ENCODE measurements at places on chromosomes 16 and 17. TPM values are rescaled to one million over a fixed set of nuclear protein-coding genes. Genes with fewer than 3 reads are reported as not detected.

DNA sequence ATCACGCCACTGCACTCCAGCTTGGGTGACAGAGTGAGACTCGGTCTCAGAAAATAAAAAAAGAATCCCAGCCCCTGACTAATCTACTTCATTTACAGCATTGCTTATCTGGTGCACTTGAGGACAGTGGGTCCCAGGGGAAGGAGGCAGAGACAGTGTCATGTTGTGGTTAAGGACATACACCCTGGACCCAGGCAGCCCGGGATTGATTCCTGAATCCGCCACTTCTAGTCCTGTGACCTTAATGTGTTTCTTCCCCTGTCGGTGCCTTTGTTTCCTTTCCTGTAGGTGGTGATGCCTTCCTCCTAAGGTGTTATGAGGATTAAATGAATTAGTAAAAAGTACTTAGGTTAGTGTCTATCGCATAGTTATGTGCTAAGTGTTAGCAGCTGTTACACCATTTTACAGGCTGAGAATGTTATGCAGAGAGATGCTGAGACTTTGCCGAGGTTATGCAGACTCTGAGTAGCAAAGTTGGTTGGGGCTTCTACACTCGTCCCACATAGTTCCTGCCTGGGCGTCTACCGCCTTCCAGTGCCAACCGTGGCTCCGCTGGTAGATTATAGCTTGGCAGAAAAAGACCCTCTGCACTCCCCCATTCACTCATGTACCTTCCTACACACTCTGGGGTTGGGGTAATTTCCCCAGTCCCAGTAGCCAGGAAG lies 74.8 kb downstream of the RAB11FIP4 start:
- no peaks in the 10 kb centered on the region for H3K36me3 ChIP-seq
- H3K27ac ChIP-seq = no peak overlapping the region
- no peak for DNase-seq
- H3K4me3 ChIP-seq = no peak overlapping the region
- no peaks in the 10 kb centered on the region for H3K27me3 ChIP-seq
- no peaks in the 10 kb centered on the region for H3K4me1 ChIP-seq

DNA sequence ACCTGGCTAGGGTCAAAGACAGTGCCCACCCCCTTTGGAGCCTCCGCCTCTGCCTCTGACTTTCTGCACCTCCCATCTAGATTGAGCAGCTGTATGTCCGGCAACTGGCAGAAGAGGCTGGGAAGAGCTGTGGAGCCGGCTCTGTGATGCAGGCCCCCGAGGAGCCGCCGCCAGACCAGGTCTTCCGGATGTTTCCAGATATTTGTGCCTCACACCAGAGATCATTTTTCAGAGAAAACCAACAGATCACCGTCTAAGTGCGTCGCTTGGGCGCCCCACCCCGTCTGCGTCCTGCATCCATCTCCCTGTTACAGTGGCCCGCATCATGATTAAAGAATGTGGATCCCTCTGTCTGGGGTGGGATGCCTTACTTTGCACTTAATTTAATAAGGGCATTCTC lies 22.1 kb downstream of the IRF8 start:
- H3K36me3 ChIP-seq = no peaks in the 10 kb centered on the region
- no peaks in the 10 kb centered on the region for H3K4me1 ChIP-seq
- DNase-seq = no peak

DNA sequence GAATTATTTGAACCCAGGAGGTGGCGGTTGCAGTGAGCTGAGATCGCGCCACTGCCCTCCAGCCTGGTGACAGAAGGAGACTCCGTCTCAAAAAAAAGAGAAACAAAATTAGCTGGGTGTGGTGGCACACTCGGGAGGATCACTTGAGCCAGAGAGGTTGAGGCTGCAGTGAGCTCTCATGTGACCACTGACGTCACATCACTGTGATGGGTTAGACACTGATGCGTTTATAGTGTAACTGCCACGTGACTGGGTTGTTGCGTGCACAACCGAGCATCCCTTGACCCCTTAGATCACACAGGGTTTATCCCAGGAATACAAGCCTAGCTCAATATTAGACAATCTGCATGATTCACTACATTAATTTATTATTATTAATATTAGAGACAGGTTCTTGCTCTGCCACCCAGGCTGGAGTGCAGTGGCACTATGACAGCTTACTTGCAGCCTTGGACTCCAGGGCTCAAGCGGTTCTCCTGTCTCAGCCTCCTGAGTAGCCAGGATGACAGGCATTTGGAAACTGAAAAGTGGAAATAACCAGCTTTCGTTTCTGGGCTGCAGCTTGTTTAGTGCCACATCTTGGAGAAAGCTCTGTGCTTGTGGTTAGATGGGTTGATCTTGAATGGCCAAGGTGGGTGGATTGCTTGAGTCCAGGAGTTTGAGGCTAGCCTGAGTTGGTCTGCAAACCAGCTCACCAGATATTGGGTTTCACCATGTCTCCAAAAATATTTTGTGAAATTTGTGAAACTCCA lies 26.4 kb upstream of the ABR start:
- no peaks in the 10 kb centered on the region for H3K4me1 ChIP-seq
- H3K36me3 ChIP-seq = no peaks in the 10 kb centered on the region
- no peaks in the 10 kb centered on the region for H3K27me3 ChIP-seq
- no peak overlapping the region for H3K27ac ChIP-seq
- DNase-seq = no peak

- peaks cover 16% of the 10 kb centered on the region for H3K4me1 ChIP-seq
- peak overlapping the region; percentile 87 for H3K27ac ChIP-seq
- H3K27me3 ChIP-seq = no peaks in the 10 kb centered on the region
- H3K4me3 ChIP-seq = no peak overlapping the region
These were observed 57.1 kb downstream of the SPECC1 start for GRCh38 chr17:20066253-20066652.

- DNase-seq = no peak
- no peaks in the 10 kb centered on the region for H3K4me1 ChIP-seq
- H3K27me3 ChIP-seq = no peaks in the 10 kb centered on the region
- no peaks in the 10 kb centered on the region for H3K36me3 ChIP-seq
These were observed 34.4 kb downstream of the CMIP start for GRCh38 chr16:81478876-81479511.

DNA sequence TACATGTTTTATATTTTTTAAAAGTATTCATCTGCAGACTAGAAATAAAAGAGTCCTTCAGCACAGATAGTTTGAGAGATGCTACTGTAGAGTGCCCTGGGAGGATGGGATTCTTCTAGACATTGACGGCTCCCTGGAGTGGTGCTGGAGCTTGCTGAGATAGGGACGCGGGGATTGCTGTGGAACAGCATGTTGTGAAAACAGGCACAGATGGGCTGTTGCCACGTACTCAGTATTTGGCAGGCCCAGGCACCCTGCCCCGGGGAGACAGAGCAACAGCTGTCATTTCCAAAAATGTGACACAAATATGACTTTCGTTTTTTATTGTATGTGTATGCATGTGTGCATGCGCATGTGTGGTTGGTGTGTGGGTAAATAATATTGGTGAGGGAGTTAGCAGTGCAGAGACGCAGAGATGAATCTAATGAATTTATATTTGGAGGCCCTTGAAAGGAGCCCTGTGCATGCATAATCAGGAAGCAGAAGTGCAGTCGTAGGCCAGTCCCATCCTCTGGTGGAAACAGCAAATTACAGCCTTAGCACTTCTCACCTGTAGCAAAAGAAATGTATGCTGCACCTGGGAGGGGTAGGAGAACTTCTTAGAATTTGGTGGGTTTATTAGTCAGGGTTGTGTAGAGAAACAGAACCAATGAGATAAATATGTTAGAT lies 6.2 kb upstream of the ABCA8 start:
- no peaks in the 10 kb centered on the region for H3K4me1 ChIP-seq
- no peaks in the 10 kb centered on the region for H3K36me3 ChIP-seq
- H3K27me3 ChIP-seq = no peaks in the 10 kb centered on the region
- H3K27ac ChIP-seq = no peak overlapping the region
- H3K4me3 ChIP-seq = no peak overlapping the region

GRCh38 chr17:3594051-3594800 lies 15.0 kb downstream of the TRPV1 start:
- DNase-seq = no peak
- H3K4me1 ChIP-seq = no peaks in the 10 kb centered on the region
- no peaks in the 10 kb centered on the region for H3K36me3 ChIP-seq
- no peak overlapping the region for H3K27ac ChIP-seq
- H3K27me3 ChIP-seq = no peaks in the 10 kb centered on the region
- H3K4me3 ChIP-seq = no peak overlapping the region

GRCh38 chr17:41647940-41648410 lies 23.6 kb upstream of the KRT17 start:
- no peaks in the 10 kb centered on the region for H3K36me3 ChIP-seq
- DNase-seq = peak; percentile 88
- peak overlapping the region; percentile 30 for H3K4me3 ChIP-seq
- H3K4me1 ChIP-seq = no peaks in the 10 kb centered on the region

GRCh38 chr16:89565506-89566372 lies 5.3 kb downstream of the RPL13 start:
- no peak for DNase-seq
- no peak overlapping the region for H3K27ac ChIP-seq
- no peaks in the 10 kb centered on the region for H3K4me1 ChIP-seq

- no peaks in the 10 kb centered on the region for H3K27me3 ChIP-seq
- no peak overlapping the region for H3K27ac ChIP-seq
- H3K36me3 ChIP-seq = no peaks in the 10 kb centered on the region
These were observed 489.8 kb downstream of the NPIPA7 start for GRCh38 chr16:16868727-16869126.

GRCh38 chr16:53224951-53225533 lies 170.3 kb downstream of the CHD9 start:
- no peak overlapping the region for H3K4me3 ChIP-seq
- no peak overlapping the region for H3K27ac ChIP-seq
- no peaks in the 10 kb centered on the region for H3K36me3 ChIP-seq
- no peaks in the 10 kb centered on the region for H3K27me3 ChIP-seq
- no peak for DNase-seq
- H3K4me1 ChIP-seq = no peaks in the 10 kb centered on the region

KLHL36 gene
- 49.4 TPM for total RNA-seq

DNA sequence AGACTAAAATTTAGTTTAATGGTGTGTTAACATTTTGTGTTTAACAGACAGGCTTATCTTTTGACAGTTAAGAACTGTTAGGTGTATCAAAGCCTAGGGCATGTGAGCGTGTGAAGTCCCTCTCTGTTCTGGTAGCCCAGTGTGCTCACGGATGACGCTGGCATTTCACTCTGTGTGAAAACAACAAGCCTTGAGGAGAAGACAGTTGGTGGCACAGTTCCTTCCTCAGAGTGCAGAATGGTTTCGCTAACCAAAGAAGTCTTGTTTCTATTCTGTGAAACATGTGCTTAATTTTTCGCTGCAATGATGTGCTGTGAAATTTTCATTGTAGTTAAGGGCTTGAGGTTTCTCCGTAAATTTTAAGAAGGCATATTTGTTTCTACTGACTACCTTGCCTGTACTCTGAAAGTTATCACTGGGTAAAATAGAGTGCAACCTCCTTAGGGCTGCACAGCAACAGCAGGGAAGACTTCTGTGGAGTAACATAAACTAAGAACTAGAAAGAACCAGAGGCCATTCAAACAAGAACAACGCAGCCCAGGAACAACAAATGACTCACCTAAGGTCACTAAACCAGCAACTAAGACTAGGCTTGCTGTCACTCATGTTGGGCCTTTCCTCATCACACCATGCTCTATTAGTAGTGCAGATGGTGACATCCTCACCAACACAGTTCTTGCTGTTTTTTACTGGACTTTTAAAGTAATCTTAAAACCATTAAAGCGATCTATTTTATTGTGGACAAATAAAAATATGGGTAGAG lies 33.4 kb downstream of the BRD7 start:
- no peak overlapping the region for H3K4me3 ChIP-seq
- H3K36me3 ChIP-seq = no peaks in the 10 kb centered on the region
- no peak overlapping the region for H3K27ac ChIP-seq
- no peaks in the 10 kb centered on the region for H3K4me1 ChIP-seq

TSPOAP1 gene
- total RNA-seq = 40.2 TPM

DNA sequence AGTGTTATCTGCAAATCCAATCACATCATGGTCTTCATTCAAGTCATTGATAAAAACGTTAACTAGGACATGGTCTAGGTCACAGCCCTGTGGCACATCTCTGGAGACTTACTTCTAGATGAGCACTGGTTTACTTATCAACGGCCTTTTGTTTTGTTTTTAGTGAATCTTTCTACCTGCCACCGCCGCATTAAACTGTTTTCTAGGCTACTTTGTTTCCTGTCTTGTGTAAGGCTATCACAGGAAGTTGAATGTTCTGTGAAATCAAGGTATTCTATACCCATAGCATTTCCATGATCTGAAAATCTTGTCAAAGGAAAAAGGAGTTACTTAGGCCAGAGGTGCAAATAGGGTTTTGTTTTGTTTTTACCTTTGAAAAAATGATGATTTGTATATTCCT lies 26.9 kb downstream of the SOCS3 start:
- no peaks in the 10 kb centered on the region for H3K36me3 ChIP-seq
- no peaks in the 10 kb centered on the region for H3K4me1 ChIP-seq
- DNase-seq = no peak
- no peak overlapping the region for H3K4me3 ChIP-seq
- no peaks in the 10 kb centered on the region for H3K27me3 ChIP-seq
- H3K27ac ChIP-seq = no peak overlapping the region

ABCA6 gene
- total RNA-seq = 49.9 TPM

DNA sequence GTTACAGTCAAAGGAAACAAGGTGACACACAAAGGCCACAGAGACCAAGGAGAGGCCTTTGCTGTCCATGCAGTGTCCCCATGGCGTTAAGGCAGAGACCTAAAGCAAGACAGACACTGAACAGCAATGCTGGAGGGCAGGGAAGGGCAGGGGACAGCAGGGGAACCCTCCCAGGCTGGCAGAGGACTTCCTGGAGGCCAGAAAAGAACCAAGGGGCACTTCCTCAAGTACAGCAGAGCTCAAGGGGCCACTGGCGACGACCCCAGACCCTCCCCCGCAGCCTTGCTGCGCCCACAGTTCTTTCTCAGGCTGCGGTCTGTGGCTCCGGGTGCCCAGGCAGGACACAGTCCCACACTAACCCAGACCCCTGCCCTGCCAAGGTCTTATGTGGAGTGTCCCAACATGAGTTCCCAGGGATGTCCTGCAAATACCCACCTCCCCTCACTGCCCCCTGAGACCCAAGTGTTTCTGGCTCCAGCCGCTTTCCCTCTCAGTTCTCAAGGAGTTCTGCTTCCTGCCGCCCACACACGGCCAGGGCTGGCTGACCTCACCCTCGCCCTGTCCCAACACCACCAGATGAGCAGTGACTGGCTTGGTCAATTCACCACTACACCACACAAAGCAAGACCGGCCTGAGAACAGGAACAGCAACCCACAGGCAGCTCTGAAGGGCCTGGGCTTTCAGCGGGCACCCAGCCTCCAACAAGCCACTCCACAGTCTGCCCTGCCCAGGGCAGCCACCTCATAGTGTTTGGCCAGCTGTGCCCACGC lies 4.2 kb downstream of the CLCN7 start:
- DNase-seq = no peak
- H3K4me3 ChIP-seq = no peak overlapping the region
- no peaks in the 10 kb centered on the region for H3K36me3 ChIP-seq
- H3K27ac ChIP-seq = no peak overlapping the region
- no peaks in the 10 kb centered on the region for H3K27me3 ChIP-seq

DNA sequence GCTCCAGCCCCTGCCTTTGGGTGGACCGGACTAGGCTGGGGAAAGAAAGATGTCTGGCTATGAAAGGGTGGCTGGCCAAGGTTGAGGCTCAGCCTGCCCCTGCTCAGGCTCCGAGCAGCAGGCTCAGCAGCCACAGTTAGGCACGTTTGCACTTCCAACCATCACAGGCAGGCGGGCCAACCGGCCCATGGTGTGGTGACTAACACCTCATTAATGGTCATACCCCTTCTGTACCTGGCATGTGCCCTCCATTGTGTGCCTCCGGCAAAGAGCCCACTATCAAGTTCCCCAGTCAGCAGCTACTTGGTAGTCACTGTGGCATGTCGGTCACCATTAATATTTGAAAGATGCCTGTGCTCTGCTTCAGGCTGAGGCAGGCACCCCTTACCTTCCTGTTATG lies 6.7 kb downstream of the TBC1D24 start:
- H3K4me3 ChIP-seq = no peak overlapping the region
- no peaks in the 10 kb centered on the region for H3K36me3 ChIP-seq
- no peaks in the 10 kb centered on the region for H3K27me3 ChIP-seq

JUP gene
- 49.1 TPM for total RNA-seq
